GM23248 (cell line): ENCODE measurements at places on chromosomes 3 and 15.

DNA sequence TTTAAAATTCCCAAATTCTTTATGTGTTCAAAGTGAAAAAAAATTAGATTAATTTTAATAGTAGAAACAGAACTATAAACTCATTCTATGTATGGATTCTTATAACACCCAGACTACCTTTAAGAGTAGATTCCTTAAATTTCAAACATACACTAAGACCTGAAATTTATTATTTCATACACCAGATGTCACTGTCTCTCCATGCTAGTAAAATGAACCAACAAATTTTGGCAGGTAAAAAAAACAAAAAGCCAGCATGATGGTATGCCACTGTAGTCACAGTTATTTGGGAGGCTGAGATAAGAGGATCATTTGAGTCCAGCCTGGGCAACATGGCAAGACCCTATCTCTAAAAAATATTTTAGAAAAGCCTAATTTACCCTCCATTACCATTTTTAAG, 461.3 kb upstream of the NAALADL2 start:
- DNase-seq, result peak; percentile 46

GRCh38 chr15:50315814-50316630, 39.0 kb downstream of the GABPB1 start:
- peak; percentile 71 for DNase-seq

GRCh38 chr3:41986561-41986960, 24.7 kb upstream of the ULK4 start:
- no peak for DNase-seq

- DNase-seq, result no peak
Observed at GRCh38 chr15:83854321-83854720, 200.4 kb downstream of the ADAMTSL3 start.

GRCh38 chr3:63818282-63819150, 583 bp upstream of the C3orf49 start:
- DNase-seq, result peak; percentile 78

DNA sequence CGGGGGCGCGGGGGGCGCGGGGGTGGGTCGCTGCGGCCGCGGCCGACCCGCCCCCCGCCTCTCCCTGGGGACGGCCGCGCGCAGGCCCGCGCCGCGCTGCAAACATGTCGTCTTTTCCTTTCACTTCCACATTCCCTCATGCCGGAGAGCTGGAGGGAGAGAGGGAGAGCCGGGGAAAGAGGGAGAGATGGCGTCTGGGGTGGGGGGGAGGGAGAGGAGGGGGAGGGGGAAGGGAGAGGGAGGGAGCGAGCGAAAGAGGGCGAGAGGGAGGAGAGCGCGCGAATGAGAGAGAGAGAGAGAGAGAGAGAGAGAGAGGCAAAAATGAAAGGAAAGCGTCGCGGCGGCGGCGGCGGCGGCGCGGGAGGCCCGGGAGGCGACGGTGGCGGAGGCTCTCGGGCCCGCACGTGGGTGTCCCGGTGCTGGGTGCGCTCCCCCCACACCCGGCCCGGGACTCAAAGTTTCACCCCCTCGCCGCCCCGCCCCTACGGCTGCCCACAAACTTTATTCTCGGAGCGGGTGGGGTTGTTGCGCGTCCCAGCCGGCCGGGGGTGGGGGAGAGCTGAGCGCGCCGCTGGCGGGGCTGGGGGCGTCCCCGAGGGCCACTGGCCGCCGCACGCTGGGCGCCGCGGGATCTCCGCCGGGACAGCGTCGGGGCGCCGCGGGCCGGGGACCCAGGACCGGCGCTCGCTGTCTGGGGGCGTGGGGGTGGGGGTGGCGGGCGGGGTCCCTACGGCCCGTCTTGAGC, 731 bp downstream of the ZNF710 start:
- peak; percentile 74 for DNase-seq

DNA sequence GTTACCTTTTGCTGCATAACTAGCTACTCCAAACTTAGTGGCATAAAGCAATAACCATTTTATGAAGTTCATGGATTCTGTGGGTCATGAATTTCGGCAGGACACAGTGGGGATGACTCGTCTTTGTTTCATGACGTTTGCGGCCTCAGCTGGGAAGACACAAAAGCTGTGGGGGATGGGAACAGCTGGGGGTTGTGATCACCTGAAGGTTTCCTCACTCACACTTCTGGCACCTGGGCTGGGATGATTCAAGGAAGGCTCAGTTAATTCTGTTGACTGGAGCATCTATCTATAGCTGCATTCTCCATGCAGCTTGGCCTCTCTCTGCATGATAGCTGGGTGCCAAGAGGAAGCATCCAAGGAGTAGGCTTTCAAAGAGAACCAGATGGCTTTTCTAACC, 332.8 kb downstream of the ULK4 start:
- DNase-seq, result no peak

GRCh38 chr3:20141316-20141715, 44.7 kb downstream of the SGO1 start:
- DNase-seq, result no peak

- no peak for DNase-seq
Observed at GRCh38 chr15:77068633-77069032, 2.3 kb downstream of the TSPAN3 start.

DNA sequence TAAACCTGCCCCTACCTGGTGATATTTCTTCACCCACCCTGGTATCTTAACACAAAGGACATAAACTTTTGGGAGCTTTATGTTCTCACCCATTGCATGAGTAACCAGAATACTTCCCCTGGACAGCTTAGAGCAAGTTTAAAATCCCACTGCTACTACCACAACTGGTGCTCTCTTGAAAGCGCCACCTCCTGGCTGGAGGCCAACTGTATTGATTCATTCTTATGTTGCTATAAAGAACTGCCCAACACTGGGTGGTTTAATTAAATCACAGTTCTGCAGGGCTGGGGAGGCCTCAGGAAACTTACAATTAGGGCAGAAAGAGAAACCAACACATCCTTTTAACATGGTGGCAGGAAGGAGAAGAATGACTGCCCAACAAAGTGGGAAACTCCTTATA, 592.4 kb downstream of the EPHA3 start:
- no peak for DNase-seq

DNA sequence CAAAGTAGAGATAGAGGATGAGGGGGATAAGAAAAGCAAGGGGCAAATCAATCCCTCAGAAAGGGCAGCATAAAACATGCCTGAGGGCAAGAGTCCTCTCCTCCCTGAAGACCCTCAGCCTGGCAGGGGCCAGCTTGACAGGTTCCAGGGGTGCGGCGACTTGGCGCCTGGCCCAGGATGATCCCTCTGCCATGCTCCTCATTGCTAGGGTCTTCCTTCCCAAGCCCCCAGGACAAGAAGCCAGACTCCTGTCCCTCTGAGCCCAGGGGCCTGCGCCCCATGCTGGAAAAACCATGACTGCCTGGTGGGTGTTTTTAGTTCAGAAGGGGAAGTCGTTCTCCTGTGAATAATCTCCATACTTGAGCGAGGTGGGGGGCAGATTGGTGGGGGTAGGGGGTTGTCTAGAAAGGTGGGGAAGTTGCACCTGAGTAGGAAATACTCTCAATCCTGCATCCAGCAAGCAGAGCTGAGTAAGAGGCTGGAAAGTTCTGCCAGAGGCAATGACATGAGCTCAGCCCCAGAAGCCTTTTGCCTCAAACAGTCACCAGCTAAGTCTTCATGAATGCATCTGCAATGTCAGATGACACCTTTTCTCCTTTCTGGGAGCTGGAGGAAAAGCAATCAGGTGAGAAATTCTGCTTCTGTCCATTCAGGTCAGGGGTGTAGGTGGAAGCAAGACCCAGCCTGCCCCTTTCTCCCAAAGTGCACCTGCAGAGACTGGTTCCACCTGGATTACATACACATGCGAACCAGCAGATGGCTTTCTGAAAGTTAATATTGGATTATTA, 18.3 kb downstream of the SLC12A8 start:
- peak; percentile 41 for DNase-seq

DNA sequence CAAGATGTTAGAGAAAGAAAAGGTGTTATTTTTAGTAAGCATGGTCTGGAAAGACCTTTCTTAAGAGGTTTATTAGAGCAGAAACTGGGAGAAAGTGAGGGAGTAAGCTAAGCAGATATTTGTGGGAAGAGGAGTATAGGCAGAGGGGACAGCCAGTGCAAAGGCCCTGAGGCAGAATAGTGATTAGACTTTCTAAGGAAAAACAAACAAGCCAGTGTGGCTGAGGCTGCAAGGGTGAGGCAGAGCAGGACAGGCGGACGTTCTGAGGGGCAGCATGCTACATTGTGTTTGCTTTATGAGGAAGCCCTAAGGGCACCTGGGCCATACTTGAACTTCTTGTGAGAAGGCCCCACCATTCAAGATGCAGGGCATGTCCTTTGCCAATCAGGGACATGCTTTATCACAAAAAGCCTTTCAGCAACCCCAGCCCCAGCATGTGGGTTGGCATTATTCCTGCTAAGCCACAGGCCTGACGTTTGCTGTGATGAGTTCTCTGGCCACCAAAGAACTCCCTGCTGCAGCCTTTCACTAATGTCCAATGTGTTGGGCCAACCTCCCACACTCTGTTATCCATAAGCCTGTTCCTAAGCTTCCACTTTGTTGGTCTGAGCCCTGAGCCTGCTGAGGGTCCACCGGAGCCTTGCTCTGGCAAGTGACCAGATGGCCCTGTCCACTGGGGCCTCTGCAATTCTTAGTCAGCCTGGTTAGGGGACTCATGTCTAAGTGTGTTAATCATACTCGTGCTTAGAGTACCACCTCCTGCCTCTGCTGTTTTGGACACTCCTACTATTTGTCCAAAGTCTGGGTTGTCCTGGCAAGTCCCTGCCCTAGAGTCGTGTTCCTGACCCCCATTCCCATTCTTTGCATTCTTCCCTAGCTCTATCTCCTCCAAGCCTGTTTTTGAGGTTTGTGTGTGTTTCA, 209.9 kb upstream of the CTNNB1 start:
- DNase-seq, result no peak

- peak; percentile 14 for DNase-seq
Observed at GRCh38 chr3:39104961-39105686, 2.3 kb downstream of the GORASP1 start.

DNA sequence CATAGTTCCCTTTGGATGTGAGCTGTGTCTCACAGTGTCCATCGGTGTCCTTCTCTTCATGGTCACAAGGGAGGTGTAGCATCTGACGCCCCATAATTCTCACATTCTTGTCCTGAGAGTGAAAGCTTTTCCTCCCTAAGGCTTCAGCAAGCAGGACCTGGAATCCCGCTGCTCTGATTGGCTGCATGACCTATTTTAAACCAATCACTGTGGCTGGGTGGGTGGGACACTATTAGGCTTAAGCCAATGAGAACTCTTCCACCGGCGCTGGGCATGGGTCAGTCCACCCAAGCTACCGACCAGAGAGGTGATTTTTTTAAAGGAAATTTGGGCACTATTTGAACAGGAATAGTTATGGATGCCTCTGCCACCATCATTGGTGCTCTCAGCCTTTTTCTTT, 385.9 kb downstream of the MFSD1 start:
- DNase-seq, result no peak

DNA sequence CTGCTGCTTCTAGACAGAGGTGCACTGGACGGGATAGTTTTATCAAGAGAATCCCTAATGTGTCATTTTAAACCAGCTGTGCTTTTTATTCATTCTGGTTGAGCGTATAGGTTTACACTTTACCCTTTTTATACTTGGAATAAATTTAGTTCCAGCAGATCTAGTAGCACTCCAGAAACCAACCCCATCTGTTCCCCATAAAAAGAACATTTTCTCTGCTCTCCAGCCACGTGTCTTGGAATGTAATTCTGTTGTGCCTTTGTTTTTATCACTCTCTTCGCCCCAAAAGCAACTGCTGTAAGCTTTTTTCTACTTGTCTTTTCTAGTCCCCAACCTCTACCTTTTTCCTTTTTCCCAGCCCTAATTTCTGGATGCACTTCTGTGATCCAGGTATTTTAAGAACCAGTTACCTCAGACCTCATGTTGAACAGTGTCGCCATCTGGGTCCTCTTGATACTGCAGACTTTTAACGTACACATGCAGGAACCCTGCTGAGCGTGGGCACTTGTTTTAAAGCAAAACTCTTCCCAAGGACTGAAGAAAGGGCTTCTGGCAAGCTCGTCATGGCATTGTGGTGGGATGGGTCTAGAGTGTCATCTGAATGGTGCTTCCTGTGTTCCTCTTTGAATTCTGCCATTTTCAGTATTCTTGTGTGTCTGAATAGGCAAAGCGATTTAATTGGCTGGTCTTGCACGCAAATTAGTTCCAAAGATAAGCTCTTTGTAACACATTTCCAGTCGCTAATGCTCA, 5.7 kb upstream of the EXOG start:
- DNase-seq, result no peak

DNA sequence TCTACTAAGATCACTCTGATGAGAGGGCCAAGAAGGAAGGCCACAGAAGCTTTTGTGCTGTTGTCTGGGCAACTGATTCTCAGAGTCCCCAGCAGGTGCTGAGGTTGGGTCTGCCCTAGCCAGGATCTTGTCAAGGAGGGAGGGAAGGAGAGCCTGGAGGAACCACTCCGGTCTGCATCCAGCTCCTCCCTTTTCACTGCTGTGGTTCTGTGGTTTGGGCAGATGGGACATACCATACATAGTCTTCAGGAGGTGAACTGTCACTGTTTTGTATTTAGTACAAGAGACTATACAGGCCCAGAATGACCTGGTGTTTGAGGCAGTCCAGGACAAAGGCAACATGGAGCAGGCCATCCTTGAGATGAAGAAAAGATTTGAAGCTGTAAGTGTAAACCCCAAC, 21.9 kb downstream of the C3orf62 start:
- DNase-seq, result no peak

DNA sequence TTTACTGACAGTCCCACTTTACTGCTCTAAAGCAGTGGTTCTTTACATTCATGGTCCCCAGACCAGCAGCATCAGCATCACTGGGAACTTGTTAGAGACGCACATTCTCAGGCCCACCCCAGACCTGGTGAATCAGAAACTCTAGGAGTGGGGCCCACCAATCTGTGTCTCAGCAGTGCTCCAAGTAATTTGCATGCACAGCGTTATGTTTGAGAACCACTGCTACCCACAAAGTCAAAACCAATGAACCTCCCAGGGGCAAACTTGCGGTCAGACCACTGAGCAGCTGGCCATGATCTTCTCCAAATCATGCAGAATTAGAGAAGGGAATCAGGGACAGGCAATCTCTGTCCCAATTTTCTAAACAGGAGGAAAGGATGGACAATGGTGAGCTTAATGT, 58.5 kb downstream of the ST8SIA2 start:
- DNase-seq, result no peak

- DNase-seq, result peak; percentile 67
Observed at GRCh38 chr3:157527131-157527881, 24.1 kb upstream of the VEPH1 start.

- peak; percentile 61 for DNase-seq
Observed at GRCh38 chr3:156024904-156025533, 95.4 kb upstream of the KCNAB1 start.
